Cardiac septum (tissue), 1 donor: ENCODE measurements at places on chromosomes 2 and 18.

DNA sequence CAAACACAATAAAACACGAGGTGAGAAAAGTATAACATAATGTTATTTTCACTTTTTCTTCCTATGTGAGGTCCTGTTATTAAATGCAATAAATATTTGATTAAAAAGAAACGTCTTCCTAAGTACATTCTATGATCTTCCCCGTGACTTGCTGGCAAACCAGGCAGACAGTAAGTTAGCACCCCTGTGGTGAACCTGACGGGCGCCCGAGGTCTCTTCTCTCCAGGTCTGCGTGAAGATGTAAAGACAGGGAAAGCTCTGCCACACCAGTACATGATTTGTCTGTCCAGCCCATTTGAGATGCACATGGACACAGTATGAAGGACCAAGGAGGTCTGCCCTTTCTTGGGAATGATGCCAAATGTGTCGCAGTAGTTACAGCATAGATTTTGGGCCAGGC is 57.6 kb downstream of the PTH2R start:
- no peak for DNase-seq

DNA sequence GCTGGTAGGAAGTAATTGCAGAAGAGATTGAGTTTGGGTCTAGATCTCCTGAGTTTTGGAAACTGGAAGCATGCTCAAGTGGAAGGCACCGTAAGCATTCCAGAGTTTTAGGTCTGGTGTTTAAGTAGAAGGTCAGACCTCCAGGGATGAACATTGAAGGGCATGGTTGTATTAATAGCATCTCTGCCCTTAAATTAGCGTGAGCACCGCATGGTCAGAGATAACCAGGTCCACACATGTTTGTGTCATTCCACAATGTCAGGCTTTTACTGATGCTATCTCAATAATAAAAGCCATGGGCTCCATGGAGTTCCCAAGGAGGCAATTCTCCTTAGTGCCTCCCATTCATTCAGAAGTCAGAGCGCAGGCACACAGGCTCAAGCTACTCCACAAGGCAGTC is 28.3 kb upstream of the ZNF407 start:
- DNase-seq: no peak

- no peak for DNase-seq
These were observed 47.6 kb downstream of the G6PC2 start for GRCh38 chr2:168948621-168949212.

DNA sequence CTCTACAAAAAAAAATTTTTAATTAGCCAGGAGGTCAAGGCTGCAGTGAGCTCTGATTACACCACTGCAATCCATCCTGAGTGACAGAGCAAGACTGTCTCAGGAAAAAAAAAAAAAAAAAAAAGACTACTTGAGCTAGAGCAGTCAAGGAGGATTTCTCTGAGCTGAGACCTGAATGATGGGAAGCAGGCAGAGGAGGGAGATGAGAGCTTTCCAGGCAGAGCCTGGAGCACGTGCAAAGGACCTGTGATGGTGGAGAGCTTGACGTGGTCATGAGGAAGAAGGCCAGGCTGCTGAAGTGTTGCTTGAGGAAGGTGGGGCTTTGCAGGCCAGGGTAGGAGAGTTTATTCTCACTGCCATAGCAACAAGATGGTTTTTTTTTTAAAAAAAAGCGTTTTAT is 51.9 kb upstream of the POMC start:
- DNase-seq: no peak

- DNase-seq: no peak
These were observed 114.4 kb upstream of the GLS start for GRCh38 chr2:190766174-190766572.
